H54 (cell line): ENCODE measurements at places on chromosomes 16 and 17.

DNA sequence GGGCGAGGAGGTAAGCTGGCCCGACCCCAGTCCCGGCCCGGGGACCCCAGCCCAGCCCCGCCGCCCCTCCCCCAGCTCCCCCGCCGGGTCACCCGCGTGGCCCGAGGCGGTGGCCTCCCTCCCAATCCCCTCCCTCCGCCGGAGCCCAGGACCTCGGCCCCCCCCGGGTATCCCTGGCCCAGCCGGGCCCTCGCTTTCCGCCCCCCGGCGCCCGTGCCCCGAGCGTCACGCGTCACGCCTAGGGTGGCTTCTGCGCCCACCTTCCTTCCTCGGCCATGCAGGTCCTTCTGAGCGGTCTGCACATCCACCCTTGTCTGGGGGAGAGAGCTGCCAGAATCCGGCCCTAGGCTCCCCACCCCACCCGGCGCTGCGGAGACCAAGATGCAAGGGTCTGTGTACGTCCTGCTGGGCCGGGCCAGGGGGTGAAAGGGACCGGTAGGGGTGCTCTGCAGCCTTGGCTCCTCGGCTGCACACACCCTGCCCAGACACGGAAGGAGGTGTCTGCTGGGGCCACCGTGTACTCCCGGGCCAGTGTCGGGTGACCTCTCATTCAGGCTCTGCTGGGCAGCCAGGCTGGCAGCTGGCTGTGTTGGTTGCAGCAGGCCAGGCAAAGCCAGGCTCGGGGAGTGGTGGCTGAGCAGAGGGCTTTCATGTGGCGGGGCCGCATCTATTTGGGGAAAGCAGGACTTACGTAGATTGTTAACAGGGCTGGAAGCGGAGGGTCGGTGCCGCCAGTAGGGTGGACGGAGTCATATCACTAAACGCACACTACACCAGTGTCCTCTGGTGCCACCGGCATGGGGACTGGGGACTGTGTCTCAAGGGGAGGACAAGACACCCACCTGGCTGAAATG is 754 bp downstream of the RAB11FIP4 start:
- DNase-seq: no peak

GRCh38 chr16:88739139-88739976 is 33.1 kb downstream of the CTU2 start:
- no peak for DNase-seq

- no peak for DNase-seq
These were observed 15.0 kb downstream of the CD300LG start for GRCh38 chr17:43861960-43862359.

DNA sequence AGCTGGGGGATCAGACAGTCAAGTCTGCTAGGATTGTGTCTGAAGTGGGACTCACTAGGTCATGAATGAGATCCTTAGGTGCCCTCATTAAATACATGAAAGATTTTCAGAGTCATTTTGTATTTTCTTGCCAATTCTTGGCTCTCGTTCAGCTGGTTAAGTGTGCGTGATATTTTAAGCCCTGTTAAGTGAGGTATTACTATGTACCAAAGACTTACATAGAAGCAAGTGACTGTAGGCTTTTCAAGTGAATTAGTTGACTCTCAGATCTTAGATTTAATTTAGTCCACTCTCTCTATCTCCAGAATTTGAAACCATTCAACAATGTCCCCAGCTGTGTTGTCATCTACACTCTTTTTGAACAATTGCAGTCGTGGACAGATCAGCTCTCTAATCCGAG is 219.4 kb downstream of the FOXL1 start:
- no peak for DNase-seq

DNA sequence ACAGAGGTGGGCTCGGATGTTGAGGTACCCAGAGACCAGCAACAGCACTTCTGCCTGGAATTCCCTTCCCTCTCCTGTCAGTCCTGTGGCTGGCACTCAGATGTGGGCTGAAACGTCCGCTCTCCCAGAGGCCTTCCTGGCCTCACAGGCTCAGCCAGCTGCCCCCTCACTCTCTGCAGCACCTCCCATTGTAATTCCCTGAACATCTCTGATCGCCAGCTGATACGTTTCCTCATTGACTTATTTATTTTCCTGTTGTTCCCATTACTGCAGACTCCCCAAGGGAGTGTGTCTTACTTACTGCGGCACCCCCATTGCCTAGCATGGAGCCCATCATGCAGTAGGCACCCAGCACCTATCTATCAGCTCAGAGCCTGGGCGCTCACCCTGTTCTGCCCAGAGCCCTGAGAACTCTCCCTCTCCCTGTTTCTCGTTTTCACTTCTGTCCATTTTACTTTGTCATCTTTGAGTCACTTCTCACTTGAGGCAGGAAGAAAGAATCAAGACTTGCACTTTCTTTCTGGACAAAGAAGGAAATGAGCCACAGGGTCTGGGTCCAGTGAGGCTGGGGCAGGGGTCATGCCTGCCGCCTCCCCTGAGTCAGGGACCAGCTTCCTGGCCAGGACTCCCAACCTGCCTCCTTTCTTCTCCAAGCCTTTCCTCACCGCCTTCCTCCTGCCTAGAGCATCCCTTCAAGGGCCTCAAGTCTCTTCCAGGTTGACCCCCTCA is 10.2 kb downstream of the CDH5 start:
- DNase-seq: no peak

GRCh38 chr16:86338403-86339115 is 171.8 kb upstream of the FOXF1 start:
- no peak for DNase-seq

GRCh38 chr17:43403846-43404245 is 5.1 kb downstream of the ARL4D start:
- no peak for DNase-seq

DNA sequence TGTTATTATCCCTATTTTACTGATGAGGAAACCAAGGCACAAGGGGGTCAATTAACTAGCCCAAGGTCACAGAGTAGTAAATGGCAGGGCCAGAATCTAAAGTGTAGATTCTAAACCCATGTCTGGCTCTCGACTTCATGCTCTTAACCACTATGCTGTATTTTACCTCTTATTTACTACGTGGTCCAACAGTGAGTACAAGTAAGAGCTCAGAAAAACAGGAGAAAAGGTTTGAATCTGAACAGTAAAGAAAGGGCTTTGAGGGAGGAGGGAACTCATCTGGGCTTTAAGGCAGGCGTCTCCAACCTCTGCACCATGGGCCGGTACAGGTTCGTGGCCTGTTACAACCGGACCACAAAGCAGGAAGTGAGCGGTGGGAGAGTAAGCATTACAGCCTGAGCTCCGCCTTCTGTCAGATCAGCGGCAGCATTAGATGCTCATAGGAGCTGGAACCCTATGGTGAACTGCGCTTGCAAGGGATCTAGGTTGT is 62.9 kb downstream of the SMURF2 start:
- DNase-seq: no peak

DNA sequence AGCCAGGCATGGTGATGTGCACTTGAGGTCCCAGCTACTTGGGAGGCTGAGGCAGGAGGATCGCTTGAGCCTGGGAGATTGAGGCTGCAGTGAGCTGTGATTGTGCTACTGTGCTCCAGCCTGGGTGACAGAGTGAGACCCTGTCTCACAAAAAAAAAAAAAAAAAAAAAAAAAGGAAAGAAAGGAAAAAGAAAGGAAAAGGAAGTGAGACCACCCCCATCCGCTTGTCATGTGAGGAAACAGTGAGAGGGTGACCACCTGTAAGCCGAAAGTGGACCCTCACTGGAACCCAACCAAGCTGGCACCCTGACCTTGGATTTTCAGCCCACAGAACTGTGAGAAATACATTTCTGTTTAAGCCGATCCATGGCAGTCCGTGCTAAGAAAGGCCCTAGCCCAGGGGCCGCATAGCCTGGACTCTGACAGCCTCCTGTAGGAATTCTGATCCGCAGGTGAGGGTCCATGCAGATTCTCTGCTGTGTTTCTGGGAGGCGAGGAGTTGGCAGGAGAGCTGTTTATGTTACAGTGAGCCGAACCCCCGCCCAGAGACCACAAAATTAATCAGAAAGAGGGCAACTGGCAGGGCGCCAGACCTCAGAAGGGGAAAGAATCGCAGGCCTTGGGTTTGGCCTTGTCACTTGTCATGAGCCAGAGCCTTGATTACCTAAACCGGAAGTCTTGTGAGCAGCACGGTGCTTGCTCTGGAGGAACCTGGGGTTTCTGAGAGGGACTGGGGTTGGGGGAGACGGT is 945 bp downstream of the SGSH start:
- DNase-seq: peak; percentile 91

GRCh38 chr17:72362376-72363088 is 241.7 kb downstream of the SOX9 start:
- peak; percentile 87 for DNase-seq

- DNase-seq: peak; percentile 16
These were observed 43.5 kb downstream of the MAP1LC3B start for GRCh38 chr16:87435372-87436224.

DNA sequence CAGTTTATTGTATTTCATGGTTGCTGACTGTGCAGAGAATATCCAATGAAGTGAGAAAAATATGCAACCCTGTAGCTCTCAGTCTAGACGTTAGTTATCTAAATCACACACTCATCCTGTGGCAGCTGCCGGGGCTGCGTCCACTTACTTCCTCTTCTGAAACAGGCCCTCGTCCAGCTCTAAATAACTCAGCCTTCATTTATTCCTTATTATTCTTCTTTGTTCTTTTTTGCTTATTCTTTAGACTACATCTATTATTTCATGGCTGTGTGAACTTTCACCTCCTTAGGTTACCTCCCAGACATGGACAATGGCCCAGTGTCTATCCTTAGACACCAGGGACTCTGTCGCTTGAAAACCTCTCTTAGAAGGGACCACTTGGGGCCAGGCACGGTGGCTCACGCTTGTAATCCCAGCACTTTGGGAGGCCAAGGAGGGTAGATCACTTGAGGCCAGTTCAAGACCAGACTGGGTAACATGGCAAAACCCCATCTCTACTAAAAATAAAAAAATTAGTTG is 3.4 kb upstream of the THUMPD1 start:
- no peak for DNase-seq

DNA sequence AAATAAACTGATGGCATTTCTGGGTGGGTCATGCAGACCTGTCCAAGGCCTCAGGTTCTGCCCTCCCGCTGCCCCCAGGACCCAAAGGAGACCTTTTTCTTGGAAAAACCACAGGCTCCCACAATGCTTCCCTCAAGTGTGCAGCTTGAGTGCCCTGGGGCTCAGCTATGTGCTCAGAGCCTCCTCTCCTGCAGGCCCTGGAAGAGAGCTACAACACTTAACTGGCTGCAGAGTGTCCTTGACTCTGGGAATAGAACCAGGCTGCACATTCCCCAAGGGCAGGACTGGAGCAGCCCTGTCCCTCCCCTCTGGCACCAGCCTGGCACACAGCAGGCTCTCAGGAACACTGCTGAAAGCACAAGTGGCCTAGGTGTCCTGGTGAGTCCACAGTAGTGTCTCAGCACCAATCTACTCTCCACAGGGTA is 4.8 kb upstream of the SREBF1 start:
- no peak for DNase-seq

- no peak for DNase-seq
These were observed 32.0 kb downstream of the POLR3E start for GRCh38 chr16:22329199-22329695.

DNA sequence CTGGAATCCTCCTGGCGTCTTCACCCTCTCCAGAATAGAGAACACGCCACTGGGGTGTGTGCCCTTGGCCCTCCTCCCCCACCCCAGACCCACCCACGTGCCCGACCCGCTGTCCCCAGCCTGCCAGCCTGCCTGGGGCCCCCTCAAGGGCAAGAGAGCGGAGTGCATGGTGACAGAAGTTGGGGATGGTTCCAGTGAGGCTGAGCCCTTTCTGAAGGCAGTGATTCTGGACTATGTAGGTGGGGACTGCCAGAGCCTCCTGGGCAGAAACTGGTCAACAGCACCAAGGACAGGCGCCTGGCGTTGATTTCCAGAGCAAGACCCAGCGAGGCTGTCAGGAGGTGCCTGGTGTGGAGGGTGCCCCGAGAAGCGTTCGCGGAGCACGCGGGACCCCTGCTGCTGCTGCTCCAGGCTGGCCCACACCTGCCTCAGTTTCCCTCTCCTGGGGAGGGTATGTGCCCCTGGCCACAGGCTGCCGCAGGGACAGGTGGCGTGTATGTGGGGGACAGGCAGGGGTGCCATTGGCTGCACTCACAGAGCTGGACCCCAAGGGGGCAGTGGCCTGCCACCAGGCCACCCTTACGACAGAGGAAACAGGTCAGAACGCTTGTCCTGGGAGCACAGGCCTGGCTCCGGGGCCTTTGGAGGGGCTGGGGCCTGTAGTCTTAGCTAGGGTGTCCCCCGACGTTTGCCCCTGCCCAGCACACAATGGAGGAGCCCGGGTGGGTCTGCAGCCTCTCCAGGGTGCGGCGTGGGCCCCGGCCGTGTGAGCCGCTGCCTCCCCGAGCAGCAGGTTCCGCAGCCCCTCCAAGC is 1.2 kb downstream of the SSTR5 start:
- no peak for DNase-seq

DNA sequence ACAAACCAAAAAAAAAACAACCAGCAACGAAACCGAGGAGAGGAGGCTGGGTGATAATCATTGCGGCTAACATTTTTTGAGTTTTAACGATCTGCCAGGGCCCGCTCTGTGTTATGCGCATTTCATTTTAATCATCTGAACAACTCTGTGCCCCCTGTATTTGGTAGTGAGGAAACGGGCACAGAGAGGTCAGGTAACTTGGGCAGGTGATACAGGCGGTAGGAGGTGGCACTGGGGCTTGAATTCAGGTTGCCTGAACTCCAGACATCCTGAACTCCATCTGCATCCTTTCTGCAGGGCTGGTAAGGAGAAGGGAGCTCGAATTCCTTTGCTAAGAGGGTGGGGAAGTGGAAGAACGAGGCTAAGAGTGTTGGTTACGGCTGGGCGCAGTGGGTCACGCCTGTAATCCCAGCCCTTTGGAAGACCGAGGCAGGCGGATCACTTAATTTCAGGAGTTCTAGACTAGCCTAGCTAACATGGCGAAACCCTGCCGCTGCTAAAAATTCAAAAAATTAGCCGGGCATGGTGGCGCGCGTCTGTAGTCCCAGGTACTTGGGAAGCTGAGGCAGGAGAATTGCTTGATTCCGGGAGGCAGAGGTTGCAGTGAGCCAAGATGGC is 1.1 kb downstream of the CLUAP1 start:
- DNase-seq: no peak

- no peak for DNase-seq
These were observed 18.5 kb downstream of the DEXI start for GRCh38 chr16:10923650-10924214.

- DNase-seq: no peak
These were observed 4.9 kb upstream of the PHAF1 start for GRCh38 chr16:67104845-67105244.

DNA sequence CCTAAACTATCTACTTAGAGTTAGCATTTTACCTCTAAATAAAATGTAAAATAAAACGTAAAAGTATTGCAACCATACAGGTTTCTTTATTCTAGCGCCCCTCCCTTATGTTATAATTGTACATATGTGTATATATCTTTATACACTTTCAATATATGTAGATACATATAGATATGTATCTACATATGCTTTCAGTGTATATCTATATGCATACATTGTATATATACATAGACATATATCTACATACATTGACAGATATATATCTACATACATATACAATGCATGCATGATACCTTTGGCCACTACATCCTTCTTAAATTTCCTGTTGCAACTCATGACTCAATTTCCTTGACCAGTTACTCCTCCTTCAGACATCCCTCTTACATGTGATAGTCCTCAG is 16.7 kb downstream of the BPTF start:
- no peak for DNase-seq

- peak; percentile 48 for DNase-seq
These were observed 12.0 kb downstream of the EEF2K start for GRCh38 chr16:22217890-22218730.

GRCh38 chr17:79983456-79983855 is 52.2 kb downstream of the TBC1D16 start:
- no peak for DNase-seq

- no peak for DNase-seq
These were observed 89.4 kb downstream of the CFDP1 start for GRCh38 chr16:75343941-75344340.

- no peak for DNase-seq
These were observed 62.3 kb downstream of the GSG1L start for GRCh38 chr16:28001184-28001583.

GRCh38 chr17:17898673-17899072 is 61.9 kb upstream of the SREBF1 start:
- DNase-seq: no peak
